ENCODE measurements at places on chromosomes 16 and 17.

- DNase-seq: no peak
Measured at GRCh38 chr17:40560592-40561293, 4.5 kb downstream of the CCR7 start.

GRCh38 chr17:63535640-63536039 lies 12.5 kb downstream of the KCNH6 start:
- no peak for DNase-seq

DNA sequence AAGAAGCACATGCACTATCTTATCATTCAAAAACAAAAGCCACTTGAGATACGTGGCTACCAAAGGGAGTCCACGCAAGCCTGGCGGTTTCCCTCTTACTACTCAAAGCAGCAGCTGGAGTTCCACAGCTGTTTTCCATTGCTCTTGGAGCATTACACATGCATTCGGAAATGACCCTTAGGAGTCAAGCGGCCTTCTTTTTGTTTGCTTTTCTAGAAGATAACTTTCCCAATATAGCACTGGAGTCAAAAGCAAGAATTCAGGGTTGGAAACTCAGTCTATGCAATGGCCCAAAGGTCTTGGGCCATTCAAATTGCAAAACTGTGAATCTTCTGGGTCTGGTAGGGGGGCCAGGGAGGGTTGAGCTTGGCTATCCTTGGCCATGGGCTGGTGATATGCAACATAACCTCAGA lies 97.8 kb upstream of the MAF start:
- no peak for DNase-seq

DNA sequence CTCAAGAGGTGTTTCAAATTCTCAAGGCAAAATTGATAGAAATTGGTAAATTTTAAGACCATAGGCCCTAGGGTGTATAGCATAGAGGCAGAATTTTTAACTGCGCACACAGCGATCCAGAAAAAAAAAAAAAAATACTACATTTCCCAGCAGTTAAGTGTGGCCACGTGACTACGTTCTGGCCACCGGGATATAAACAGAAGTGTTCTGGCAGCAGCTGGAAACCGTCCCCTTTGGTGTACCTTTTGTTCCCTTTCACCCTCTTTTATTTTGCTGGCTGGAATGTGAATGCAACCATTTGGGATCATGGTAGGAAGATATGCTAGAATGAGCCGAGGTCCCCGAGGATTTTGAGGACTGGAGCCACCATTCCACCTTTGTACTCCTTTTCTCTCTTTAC lies 52.7 kb upstream of the AKAP1 start:
- no peak for DNase-seq

DNA sequence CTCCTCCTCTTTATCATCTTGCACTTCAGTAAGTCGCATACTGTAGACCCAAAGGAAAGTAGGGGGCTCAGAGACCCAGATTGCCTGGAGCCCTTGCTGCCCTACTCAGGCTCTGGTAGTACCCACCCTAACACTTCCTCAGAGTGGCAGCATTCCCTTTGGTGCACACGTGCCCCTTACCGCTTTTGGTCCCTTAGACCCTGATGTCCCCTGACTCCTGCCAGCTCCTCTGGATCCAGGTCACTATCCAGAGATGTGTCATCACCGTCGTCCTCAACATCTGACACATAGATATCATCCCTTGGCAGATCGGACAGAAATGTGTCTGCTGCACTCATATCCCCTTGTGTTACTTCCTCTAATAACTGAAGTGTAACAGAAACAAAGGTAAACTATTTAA lies 5.4 kb upstream of the PSMC5 start:
- DNase-seq: no peak

- no peak for DNase-seq
Measured at GRCh38 chr16:77816293-77816692, 27.9 kb downstream of the VAT1L start.

Data from C1 segment of cervical spinal cord (tissue), 14 donors.